SK-N-MC (cell line): ENCODE measurements at places on chromosomes 6 and 20.

DNA sequence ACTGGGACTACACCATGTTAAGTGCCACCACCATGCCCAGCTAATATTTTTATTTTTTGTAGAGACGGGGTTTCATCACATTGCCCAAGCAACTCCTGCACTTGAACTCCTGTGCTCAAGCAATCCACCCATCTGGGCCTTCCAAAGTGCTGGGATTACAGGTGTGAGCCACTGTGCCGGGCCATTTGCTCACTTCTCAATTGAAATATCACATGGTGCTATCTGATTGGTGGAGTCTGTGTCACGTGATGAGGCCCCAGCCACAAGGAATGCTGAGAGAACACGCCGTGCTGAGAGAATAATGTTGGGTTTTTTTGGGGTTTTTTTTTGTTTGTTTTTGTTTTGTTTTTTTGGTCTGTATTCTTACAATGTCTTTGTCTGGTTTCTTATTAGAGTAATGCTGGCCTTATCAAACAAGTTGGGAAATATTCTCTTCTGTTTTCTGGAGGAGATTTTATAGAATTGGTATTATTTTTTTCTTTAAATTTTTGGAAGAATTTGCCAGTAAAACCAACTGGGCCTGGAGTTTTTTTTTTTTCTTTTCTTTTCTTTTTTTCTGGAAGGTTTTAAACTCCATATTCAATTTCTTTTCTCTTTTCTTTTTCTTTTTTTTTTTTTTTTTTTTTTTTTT is 183.2 kb upstream of the KCNG1 start:
- DNase-seq, result no peak

- DNase-seq, result peak; percentile 39
Observed at GRCh38 chr6:160030103-160030502, 61.2 kb downstream of the IGF2R start.

GRCh38 chr6:54473328-54473727 is 165.1 kb downstream of the TINAG start:
- DNase-seq, result no peak

DNA sequence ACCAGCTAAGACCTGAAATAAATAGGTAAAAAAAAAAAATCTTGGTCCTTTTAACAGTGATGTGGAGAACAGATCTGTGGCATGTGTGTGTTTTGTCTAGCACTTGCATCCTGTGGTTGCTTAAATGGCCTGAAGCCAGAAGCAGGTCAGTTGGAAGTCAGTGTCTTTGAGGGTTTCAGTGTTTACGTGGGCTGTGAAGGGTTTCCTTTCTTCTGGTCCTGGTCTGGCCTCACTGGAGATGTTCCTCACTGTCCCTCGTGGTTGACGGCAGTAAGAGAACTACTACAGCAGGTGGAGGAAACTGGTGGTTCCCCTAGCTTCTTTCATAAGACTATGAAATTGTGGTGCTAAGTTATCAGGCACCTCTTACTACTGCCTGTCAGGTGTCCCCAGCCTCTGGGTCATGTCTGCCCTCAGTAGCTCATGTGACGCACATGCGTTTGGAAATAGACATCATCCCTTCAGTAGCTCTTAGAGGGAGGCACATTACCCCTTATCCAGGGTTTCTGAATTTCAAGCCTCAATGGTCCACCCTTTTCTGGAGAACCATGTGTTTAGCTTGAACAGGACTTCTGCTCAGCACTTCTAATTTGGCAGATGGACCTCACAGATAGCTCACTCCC is 59.4 kb upstream of the SCP2D1 start:
- DNase-seq, result no peak

GRCh38 chr6:122803171-122803661 is 14.2 kb downstream of the SMPDL3A start:
- no peak for DNase-seq

- no peak for DNase-seq
Observed at GRCh38 chr6:129790785-129791184, 70.3 kb downstream of the TMEM244 start.

DNA sequence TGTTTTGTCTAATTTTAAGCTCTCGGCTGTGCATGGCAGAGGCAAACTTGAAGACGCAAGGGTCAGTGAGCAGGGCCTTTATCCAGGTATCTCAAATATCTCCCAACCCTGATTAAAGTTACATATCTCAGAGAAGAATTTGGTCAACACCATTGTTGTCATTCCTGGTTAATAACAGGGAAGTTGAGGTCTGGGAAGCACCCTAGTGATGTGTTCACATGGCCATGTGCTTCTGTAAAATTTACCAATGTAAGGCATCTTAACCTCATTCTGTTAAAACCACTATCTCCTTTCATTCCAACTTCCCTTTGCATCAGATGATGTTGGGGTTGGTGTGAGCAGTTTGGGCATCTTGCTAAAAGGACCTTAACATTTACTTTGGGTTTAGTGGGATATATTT is 4.0 kb upstream of the FAM110A start:
- DNase-seq, result no peak

DNA sequence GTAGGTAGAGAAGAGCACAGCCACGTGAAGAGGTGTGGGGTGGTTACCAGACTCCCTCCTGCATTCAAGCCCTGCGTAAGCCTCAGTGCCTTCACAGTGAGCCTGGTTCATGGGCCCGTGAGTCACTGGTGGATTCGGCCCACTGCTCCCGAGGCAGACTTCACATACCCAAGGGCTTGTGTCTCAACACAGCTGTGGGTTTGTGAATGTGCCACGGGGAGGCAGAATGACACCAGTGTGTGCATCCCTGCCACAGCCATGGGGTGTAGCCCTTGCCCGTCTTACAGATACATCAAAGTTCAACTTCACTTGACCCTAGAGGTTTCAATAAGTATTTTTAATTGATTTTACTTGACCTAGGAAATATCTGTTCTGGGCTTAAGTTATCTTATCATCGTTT is 108.5 kb downstream of the MAP3K4 start:
- DNase-seq, result no peak

GRCh38 chr20:51702556-51702955 is 65.6 kb downstream of the ATP9A start:
- DNase-seq, result no peak

GRCh38 chr6:85468326-85468725 is 18.4 kb downstream of the NT5E start:
- no peak for DNase-seq

DNA sequence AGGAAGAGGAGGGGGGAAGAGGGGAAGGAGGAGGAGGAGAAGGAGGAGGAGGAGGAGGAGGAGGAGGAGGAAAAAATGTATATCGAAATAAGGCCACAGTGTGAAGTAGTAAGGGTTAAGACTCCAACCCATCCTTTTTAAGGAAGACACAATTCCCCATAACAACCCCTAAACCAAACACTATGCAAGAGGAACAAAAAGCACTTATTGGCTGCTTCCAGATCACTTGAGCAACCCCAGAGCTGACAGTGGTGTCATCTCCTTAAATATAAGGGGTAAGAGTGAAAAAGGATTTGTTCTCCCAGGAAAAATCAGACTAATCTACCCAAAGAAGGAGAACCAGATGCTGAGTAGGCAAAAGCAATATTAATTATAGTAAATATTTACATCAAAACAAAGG is 169.1 kb upstream of the SASH1 start:
- DNase-seq, result no peak

GRCh38 chr6:79608334-79609224 is 22.6 kb upstream of the SH3BGRL2 start:
- no peak for DNase-seq

GRCh38 chr6:24272148-24272547 is 85.7 kb downstream of the DCDC2 start:
- no peak for DNase-seq

DNA sequence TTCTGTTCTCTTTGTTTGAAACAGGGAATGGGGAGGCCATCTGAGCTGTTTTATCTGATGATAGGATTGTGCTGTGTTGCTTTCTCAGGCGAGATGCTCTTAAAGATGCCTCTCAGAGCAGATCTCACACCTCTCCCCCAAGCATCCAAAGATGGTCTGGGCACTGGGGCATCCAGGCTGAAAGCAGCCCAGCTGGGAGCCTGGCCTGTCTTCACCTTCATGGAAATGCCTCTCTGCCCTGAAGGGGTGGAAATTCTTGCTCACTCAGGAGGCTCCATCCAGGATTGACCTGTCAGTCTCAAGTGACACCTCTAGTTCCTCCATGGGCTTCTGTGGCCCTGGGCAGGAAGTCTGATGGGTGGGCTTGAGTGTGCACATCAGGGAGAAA is 86.4 kb downstream of the TCP11 start:
- no peak for DNase-seq

GRCh38 chr6:13268913-13269518 is 59.3 kb downstream of the TBC1D7 start:
- DNase-seq, result no peak

DNA sequence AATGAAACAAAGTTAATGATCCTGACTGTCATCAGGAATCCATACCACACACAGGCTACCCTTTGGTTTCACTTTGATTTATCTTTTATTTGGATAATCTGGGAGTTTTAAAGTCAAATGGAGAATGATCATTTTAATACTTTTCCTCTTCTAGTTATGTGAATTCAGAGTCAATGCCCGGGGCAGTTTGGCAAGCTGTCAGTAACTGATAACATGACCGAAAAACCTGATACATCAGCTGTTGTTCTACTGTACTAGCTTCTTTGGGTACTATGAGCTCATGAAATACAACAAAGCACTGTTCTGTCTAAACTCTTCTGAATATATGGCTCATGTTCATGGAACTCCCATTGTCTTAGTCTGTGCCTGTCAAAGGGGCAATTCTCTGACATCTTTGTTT is 30.2 kb downstream of the KLHL31 start:
- no peak for DNase-seq

GRCh38 chr6:108766419-108766818 is 81.8 kb upstream of the ARMC2 start:
- DNase-seq, result no peak
